Stimulated activated CD8-positive, alpha-beta memory T cell treated with anti-CD3 and anti-CD28 coated beads, Interleukin-7, amount 100 ng/mL, for 4 hours (primary cell): ENCODE measurements at places on chromosomes 12 and 14.

DNA sequence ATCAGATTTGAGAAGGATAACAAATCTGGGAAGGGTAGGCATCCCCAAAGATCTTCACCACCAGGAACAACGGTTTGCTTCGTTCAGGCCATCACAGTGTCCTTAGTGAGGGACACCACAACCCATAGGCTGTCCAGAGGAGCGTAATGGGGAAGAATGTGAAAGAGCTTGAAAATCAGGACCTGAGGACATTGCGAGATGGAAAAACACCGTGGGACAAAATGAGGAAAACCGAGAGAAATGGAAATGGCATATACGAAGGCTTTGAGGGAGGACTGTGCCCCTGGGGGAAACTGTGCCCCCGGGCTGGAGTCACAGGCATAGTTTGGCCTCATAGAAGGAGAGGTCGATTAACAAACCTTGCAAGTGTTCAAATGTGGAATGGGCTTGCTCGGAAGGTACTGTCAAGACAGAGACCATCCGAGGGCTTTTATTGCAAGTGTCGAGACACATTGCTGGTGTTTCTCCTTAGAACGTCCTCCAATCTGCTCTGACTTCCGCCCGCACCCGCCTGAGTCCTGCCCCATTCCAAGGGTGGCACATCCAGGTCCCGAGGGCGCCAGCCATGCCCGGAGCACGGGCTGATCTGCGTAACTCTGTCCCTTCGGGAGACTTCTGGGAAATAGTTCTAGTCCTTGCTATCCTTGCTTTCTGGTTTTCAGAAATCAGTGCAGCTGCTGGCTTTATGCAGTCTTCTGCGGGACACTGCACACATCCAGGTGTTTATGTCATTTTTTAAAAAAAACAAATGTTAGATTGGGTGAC is 885 bp upstream of the PALS1 start:
- peak; percentile 6 for DNase-seq

DNA sequence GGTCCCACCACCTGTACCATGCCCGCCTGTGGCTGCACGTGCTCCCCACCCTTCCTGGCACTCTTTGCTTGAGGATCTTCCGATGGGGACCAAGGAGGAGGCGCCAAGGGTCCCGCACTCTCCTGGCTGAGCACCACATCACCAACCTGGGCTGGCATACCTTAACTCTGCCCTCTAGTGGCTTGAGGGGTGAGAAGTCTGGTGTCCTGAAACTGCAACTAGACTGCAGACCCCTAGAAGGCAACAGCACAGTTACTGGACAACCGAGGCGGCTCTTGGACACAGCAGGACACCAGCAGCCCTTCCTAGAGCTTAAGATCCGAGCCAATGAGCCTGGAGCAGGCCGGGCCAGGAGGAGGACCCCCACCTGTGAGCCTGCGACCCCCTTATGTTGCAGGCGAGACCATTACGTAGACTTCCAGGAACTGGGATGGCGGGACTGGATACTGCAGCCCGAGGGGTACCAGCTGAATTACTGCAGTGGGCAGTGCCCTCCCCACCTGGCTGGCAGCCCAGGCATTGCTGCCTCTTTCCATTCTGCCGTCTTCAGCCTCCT is 1.1 kb downstream of the INHBE start:
- DNase-seq: no peak

- DNase-seq: no peak
Observed at GRCh38 chr14:55427439-55427838, 13.0 kb downstream of the TBPL2 start.

- peak; percentile 3 for DNase-seq
Observed at GRCh38 chr12:103841690-103842584, 903 bp upstream of the NT5DC3 start.

DNA sequence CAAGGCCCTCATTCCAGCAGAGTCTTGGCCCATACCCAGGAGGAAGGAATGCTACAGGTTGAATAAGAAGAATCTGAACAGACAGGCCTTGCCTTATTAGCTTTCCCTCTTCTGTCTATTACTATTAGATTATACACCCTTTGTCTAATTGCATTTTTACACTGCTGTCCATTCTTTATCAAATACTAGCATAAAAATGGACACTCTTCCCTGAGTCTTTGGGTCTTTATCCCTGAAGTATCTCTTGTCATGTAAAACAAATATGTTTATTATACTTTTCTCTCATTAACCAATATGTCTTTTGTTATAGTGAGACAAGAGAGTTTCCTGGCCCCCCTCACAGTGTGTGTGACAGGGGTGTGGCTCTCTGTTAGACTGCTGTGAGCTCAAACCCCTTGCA is 897.4 kb upstream of the SEL1L start:
- no peak for DNase-seq

- DNase-seq: no peak
Observed at GRCh38 chr12:25623816-25624215, 70.7 kb upstream of the LMNTD1 start.

- DNase-seq: no peak
Observed at GRCh38 chr12:80272387-80272915, 171.6 kb upstream of the PTPRQ start.

GRCh38 chr12:116155383-116155782 is 122.1 kb downstream of the MED13L start:
- DNase-seq: no peak

DNA sequence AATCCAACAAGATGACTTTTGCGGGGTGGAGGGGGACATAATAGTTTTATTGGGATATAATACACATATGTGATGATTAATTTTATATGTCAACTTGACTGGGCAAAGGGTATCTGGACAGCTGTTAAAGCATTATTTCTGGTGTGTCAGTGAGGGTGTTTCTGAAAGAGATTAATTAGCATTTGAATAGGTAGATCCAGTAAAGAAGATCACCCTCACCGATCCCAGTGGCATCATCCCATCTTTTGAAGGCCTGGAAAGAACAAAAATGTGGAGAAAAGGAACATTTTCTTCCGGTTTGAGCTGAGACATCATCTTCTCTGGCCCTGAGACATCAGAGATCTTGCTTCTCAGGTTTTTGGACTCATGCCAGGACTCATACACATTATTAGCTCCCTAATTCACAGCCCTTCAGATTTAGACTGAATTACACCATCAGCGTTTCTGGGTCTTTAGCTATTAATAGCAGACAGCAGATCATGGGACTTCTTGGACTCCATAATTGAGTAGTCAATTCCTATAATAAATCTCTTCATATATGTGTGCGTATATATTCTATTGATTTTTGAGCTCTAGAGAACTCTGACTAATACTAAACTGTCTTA is 283.6 kb downstream of the PCNX1 start:
- no peak for DNase-seq

DNA sequence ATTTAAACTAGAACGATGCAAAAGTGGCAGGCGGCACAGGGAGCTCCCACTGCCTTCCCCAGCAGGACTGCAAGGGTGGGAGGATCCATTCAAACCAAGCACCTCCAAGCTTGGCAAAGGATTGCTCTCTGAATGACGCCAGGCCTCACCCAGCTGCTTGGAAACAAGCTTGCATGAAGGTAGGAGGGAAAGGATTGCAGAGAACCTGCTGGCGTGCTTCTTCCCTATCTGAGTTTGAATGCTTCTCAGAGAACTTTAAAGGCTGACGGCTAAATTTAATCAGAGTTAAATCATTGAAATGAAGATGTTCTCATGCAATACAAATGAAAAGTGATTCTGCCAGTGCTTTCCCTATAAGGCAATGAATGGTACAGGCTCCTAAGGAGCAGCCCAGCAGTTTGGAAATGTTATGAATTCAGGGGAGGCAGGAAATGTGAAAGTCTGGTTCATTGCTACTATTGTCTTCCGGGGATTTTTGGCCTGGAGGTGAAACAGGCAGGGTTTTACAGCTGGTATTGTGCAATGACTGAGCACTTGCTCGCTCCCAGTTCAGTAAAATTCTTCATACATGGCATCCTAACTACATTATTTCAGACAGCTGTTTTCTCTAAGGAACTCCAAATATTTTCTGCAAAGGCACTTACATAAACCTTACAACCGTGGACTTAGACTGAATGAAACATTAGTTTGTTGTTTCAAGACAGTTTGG is 31.9 kb upstream of the DUSP6 start:
- DNase-seq: no peak

GRCh38 chr12:2540535-2540941 is 254.2 kb upstream of the FKBP4 start:
- no peak for DNase-seq

GRCh38 chr14:68939893-68940613 is 39.0 kb downstream of the ACTN1 start:
- DNase-seq: no peak

DNA sequence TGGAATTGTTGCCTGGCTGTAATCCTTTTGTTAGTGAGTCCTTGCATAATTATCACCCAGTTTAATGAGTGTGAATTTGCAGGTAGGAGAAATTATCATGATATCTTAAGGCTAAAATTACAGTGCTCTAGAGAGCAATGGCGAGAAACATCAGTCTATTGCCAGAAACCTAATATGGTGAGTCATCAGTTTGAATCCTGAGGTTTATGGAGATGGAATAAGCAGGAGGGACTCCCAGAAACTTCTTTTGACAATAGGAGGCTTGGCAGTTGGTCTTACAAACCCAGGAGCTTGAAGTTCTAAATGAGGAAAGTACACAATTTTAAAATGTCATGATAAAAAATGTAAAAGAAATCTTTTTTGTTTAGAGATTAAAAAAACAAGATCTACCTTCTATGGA is 31.5 kb upstream of the CRADD start:
- DNase-seq: no peak

DNA sequence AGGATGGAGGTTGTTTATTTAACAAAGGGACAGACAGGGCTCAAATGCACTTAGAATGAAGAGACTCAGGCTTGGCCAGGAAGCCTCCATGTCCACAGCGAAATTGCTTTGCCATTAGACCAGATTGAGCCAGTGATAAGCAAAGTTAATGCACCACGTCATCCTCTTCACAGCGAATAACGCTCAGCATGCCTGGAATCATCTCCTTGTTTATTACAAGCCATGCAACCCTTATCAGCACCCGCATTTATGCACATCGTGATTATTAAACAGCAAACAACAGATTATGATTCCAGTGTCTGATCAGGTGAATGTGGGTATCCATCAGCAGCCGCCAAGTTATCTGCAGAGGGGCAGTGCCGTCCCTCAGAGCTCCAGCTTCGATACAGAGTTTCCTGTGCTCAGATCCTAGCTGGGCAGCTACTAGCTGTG is 175.0 kb upstream of the TMEM132C start:
- DNase-seq: no peak

GRCh38 chr12:42648061-42648460 is 58.5 kb upstream of the PRICKLE1 start:
- no peak for DNase-seq

- no peak for DNase-seq
Observed at GRCh38 chr14:100888789-100889315, 14.7 kb downstream of the RTL1 start.

- DNase-seq: no peak
Observed at GRCh38 chr14:60878121-60878520, 102.8 kb downstream of the TRMT5 start.

DNA sequence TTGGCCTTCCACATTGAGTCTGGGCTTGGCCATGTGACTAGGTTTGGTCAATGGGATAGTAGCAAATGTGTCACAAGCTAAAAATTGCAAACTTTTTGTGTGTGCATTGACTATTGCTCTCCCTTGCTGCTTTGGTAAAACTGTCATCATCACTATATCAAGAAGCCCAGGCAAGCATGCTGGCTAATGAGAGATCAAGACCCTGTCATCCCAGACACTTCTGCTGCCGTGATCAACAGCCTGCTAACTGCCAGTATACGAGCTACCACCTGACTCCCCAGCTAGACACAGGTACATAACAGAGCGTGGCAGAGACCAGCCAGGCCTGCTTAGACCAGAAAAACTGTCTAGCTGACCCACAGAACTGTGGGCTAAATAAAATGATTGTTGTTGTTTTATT is 456.7 kb upstream of the DCN start:
- DNase-seq: no peak

GRCh38 chr14:68327231-68327630 is 465.6 kb downstream of the ZFP36L1 start:
- DNase-seq: no peak

- DNase-seq: no peak
Observed at GRCh38 chr12:120286768-120287490, 4.8 kb downstream of the RNU4-2 start.
